Renal cortical epithelial cell (primary cell): ENCODE measurements at places on chromosomes 12 and 14. TPM values are rescaled to one million over a fixed set of nuclear protein-coding genes. Genes with fewer than 3 reads are reported as not detected.
A peak's percentile ranks its signal among the peaks of the same experiment; 100 is the strongest.

GRCh38 chr14:24377657-24378056 lies 9.7 kb downstream of the NFATC4 start:
- no peak for DNase-seq

- DNase-seq, result peak; percentile 47
Observed at GRCh38 chr14:81455390-81455789, 55.3 kb upstream of the STON2 start.

GRCh38 chr12:132029503-132030300 lies 80.0 kb downstream of the EP400 start:
- DNase-seq, result no peak

DNA sequence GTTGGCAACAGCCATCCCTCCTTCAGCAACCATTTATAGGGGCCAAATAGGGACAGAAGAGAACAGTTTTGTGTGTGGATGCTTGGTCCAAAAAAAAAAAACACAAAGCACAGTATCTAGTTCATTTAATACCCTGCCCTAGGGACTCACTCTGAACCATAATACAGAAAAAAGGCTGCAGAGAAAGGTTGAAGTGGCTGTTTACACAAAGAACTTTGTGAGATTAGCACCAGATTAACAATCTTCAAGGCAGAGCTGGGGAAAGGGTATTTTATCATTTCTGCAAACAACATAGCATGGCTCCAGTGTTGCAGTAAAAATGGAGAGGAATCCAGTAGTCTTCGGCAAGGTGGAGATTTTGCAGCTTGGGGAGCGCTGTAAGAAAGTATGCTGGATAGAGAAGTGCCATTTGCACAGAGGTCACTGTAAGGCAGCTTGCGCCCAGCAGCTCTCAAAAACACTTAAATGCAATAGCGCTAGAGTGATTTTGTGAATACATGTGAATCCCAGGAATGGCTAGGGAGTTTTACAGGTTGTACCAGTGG lies 124.2 kb upstream of the PLEKHA5 start:
- DNase-seq, result no peak

Gene SLC6A13
- total RNA-seq, result 1.0 and 2.9 TPM in 2 replicates

- DNase-seq, result no peak
Observed at GRCh38 chr14:76884394-76884793, 58.2 kb downstream of the LRRC74A start.

Gene RERG
- 4.1 TPM in 1 of 2 replicates, not detected in the other for total RNA-seq

GRCh38 chr12:133156125-133156690 lies 25.1 kb upstream of the ZNF268 start:
- peak; percentile 5 for DNase-seq

DNA sequence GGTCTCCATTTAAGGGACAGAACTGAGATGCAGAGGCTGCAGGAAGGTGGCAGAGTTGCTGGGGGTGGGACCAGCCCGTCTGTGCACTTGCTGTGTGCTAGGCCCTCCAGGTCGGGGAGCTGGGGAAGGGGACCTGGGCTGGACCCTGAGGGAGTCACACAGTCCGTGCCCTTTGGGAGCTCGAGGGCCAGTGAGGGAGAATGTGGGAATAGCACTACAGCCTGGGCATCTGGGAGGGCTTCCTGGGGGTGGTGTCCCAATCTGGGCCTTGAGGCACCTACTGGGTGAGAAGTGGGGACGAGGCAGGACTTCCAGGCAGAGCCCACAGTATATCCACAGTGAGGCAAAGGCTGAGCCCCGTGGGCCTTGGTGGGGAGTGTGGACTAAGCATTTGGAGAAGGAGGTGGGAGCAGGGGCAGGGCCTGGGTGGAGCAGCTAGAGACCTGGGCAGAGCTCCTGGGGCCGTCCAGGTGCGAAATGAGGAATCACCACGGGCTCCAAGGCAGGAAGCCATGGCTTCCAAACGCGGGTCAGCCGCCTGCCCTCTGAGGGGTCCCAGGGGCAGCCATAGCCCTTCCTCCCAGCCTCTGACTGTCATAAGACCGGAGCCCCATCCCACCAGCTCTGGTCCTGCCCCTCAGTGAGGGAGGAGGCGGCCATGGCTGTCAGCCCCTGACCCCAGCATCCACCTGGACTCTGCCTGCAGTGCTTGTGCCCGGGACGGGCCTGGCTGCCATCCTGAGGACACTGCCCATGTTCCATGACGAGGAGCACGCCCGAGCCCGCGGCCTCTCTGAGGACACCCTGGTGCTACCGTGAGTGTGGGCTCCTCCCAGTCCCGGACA lies 6.6 kb downstream of the ASPG start:
- no peak for DNase-seq
